Activated T-helper 1 cell treated with anti-CD3 and anti-CD28 coated beads, Interleukin-2, amount 50 U/mL, for 16 hours (primary cell): ENCODE measurements at places on chromosomes 12 and 14.

- no peak for DNase-seq
Measured at GRCh38 chr14:92847278-92847677, 53.2 kb downstream of the GOLGA5 start.

GRCh38 chr14:73344319-73344718, 107.0 kb downstream of the PAPLN start:
- no peak for DNase-seq

GRCh38 chr14:37474191-37474590, 120.9 kb downstream of the FOXA1 start:
- no peak for DNase-seq

- no peak for DNase-seq
Measured at GRCh38 chr14:105059925-105060565, 5.2 kb downstream of the GPR132 start.

- DNase-seq = no peak
Measured at GRCh38 chr14:68649476-68650189, 143.2 kb downstream of the ZFP36L1 start.

- no peak for DNase-seq
Measured at GRCh38 chr14:72519543-72519942, 374.4 kb downstream of the DPF3 start.

GRCh38 chr14:89418452-89418851, 1.4 kb upstream of the FOXN3 start:
- no peak for DNase-seq

DNA sequence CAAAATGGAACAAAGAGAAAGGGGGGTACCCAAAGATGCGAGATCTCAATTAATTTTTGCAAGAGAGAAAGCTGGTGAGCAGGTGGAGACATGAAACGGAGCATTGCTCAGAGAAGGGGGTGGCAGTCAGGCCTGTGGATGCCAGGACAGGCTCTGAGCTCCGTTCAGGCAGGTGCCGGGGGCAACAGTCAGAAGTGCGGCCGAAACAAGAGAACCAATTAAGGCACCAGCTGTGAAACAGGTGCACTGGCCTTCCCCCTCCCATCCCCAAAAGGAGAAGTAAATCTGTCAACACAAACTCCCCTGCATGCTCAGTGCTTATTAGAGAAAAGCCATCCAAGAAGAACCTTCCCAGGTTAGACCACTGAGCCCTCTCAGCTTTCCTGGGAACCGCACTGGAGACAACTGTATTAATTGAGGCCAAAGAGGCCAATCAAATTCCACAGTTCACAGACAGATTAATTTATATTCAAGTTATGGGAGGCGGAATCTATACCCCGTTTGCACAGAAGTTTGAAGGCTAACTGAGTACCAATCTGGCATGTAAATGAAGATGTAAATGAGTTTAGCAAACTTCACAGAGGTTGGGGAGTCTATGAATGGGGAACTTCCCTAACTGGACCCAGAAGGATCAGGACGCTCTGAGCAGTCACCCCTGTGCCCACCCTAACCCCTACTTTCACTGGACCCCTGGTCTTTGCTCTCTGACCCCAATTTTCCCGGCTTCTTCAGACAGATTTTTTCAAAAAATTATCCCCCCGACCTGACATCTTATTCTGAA, 20.9 kb downstream of the OAS2 start:
- no peak for DNase-seq

GRCh38 chr14:32426586-32427388, 97.7 kb downstream of the AKAP6 start:
- DNase-seq = no peak

- DNase-seq = no peak
Measured at GRCh38 chr12:84636801-84637290, 275.8 kb downstream of the SLC6A15 start.

- DNase-seq = no peak
Measured at GRCh38 chr14:103731481-103731880, 15.9 kb downstream of the ZFYVE21 start.

DNA sequence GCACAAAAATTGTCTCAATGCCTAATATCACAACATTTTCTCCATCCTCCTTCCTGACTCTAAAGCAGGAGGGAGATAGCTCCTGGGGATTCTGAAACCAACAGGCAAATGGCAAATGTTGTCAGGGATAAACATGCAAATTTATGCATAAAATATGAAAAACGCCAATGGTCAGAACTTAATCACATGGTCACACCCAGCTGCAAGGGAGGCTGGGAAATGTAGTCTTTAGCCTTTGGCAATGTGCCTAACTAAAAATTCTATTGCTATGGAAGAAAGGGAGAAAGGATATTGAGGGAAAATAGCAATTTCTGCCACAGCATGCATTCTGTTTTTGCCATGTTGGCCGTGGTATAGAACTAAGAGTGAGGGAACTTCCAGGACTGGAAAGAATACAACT, 11.7 kb upstream of the OASL start:
- DNase-seq = no peak

GRCh38 chr14:91246051-91246852, 1.7 kb upstream of the GPR68 start:
- peak; percentile 43 for DNase-seq

DNA sequence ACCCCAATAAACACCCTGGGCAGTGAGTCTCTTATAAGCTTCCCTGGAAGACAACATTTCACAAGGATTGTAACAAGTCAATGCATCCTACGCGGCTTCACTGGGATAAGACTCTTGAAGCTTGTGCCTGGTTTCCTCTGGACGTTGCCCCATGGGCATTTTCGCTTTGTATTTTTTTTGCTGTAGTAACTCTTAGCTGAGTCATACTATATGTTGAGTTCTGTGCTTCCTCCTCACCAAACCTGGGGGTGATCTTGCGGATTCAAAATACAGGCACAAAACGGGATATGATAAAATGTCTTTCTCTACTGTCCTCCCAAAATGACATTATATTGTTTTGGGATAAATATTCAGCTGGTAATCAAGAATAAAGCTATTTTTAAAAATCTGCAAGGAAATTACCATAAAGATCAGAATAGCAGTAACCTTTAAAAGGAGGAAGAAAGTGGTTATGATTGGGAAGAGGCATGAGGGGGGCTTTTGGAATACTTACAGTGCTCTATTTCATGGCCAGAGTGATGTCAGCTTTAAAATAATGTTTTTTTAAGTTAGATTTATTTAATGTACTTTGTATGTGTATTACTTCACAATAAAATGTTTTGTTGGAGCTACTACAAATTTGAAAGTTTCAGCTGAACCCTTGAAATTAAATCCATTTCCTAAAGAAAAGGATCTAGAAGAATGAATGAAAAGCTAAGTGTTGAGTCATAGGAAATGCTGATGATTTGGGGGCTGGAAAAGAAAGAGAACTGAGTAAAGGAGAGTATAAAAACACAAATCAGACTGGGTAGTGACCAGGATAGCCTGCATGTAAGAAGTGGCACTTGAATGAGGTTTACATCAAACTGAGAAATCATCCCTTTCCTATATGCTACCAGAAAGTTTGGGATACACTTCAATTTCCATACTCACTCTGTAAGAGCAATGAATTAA, 14.7 kb downstream of the BTBD7 start:
- DNase-seq = no peak

DNA sequence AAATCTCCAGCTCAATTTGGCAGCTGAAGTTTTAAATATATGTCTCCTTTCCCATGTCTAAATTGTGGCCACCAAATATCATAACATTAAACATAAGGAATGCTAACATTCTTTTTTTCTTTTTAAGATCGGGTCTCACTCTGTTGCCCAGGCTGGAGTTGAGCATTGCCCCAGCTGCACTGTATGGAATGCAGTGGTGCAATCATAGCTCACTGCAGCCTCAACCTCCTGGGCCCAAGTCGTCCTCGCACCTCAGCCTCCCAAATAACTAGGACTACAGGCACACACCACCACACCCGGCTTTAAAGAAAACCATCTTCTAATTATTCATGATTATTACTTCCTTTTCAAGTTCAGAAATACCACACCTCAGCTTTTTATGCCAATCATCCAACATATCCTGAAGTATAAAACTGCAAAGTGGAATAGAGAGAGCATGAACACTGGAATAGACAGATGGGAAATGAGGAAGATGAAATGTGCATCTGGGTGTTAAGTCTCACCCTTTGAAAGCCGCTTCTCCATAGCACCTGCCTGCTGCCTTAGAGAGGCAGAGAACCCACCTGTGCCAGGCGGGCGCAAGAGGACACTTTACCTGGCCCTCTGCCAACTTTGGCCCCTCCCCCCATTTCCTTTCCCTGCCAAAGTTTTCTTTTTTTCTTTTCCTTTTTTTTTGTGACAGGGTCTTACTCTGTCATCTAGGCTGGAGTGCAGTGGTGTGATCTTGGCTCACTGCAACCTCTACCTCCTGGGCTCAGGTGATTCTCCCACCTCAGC, 2.8 kb upstream of the EML1 start:
- DNase-seq = no peak

- no peak for DNase-seq
Measured at GRCh38 chr12:63917864-63918799, 73.6 kb downstream of the SRGAP1 start.

- no peak for DNase-seq
Measured at GRCh38 chr12:57169969-57170368, 22.6 kb upstream of the LRP1-AS start.

DNA sequence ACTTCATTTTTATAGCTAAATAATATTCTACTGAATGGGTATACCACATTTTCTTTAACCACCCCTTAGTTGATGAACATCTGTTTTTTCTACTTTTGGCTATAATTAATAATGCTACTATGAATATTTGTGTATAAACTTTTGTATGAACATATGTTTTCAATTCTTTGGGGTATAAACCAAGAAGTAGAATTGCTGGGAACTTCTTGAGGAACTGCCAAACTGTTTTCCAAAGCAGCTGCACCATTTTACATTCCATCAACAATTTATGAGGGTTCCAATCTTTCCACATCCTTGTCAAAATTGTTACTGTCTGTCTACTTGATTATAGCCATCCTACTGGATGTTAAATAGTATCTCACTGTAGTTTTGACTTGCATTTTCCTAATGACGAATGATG, 221.8 kb downstream of the PRKD1 start:
- no peak for DNase-seq

GRCh38 chr12:57276935-57277563, 26.1 kb upstream of the STAC3 start:
- DNase-seq = no peak

DNA sequence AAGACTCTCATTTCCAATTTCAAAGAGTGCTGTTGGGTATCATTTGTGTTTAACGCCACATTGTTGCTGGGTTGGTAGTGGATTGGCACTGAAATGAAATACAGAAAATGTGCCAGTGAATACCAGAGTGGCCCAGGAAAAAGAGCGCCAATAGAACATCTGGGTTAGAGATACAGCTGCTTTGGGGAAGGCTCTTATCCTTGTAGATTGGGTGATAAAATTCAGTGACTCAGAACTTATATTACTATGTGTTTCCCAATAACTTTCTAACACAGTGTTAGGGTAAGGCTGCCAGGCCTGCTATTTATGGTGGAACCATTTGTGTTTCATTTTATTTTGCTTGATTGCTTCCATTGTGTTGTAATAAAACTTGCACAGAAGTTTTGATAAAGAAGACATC, 168.2 kb upstream of the SSTR1 start:
- DNase-seq = no peak

DNA sequence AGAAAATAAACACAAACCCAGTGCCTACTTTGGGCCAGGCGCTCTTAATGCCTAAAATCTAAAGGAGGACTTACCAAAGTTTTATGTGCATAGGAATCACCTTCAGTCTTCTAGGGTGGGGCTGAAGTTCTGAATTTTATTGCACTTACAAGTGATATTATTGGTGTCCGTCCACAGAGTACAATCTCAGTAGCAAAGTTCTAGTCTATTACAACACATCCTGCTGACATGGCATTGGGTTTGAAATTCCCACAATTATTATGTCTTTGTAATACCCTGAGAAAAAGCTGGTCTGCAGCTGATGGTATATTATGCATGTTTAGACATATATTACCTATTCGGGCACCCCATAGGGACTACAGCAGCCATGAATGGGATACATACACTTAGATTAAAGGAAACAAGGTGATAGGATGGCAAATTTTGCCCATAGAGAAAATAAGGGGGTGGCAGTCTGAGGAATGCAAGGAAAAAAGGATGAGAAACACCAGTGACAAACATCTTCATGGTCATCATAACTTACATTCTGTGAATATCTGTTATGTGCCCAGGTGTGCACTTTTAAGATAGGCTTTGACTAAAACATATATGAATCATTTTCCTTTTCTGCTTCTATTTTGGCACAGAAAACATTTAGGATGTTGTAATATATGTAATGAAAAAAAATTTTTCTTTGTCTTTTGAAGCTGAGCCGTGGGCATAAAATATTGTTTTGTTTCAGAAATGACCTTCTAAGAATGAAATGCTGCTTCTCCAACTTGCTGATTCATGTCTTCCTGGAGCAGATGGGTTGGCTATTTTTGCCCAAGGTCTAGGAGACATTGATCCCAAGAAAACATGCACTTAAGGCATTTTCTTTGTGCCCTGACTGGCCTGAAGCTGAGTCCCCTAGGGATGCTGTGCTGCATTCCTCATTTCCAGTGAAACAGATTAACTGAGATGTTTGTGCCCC, 27.2 kb upstream of the ALG10 start:
- DNase-seq = no peak
